ENCODE measurements at places on chromosomes 1 and 21.
A peak's percentile ranks its signal among the peaks of the same experiment; 100 is the strongest.

GRCh38 chr1:6601049-6601922, 1.4 kb downstream of the KLHL21 start:
- peak; percentile 70 for DNase-seq

- DNase-seq = no peak
These were observed 22.8 kb downstream of the DHRS3 start for GRCh38 chr1:12594966-12595756.

- no peak for DNase-seq
These were observed 48.2 kb upstream of the ARHGEF16 start for GRCh38 chr1:3405974-3406867.

GRCh38 chr1:33348194-33348593, 27.3 kb upstream of the A3GALT2 start:
- DNase-seq = no peak

GRCh38 chr1:155086128-155086741, 7.6 kb downstream of the EFNA3 start:
- peak; percentile 91 for DNase-seq

- DNase-seq = no peak
These were observed 470.3 kb upstream of the NCAM2 start for GRCh38 chr21:20527731-20528460.

DNA sequence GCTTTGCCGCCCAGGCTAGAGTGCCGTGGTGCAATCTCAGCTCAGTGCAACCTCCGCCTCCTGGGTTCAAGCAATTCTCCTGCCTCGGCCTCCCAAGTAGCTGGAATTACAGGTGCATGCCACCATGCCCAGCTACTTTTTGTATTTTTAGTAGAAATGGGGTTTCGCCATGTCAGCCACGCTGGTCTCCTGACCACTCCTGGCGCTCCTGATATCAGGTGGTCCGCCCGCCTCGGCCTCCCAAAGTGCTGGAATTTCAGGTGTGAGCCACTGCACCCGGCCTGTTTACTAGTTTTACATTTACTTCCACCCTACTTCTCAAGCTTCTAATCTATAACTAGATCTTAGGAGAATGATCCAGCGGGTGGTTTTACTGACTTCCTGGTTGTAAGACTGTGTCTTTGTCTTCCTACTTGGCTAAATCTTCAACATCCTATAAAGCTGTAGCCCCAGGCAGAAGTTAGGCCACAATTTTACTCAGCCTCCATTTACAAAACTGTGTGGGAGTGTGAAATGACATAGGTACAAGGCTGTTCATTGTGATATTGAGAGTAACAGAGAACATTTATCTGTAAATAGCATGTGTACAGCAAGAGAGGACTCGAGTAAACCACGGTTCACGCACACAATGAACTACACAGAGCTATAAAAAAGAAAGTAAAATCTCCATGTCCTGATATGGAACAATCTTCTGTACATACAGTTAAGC, 9.6 kb upstream of the POU2F1 start:
- no peak for DNase-seq

DNA sequence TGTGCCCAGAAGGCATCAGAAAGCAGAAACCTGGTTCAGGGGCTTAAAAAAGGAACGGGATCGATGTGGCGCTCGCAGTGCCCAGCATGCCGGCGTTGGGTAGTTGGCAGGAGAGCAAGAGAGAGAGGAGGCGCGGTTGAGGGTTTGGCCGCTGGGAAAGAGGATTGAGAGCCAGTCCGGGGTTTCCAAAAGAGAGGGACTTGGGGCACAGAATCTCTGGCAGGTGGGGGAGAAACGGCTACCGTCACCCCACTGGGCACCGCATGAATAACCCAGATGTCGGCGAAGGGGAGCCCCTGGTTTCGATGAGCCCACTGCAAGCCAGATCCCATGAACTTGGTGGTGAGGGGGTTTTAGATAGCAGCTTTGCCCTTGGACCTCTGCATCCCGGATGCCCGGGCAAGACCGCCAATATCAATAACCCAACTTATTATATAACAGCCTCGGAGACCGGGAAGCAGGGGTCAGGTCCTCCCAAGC, 60.4 kb upstream of the ACOT11 start:
- peak; percentile 36 for DNase-seq

DNA sequence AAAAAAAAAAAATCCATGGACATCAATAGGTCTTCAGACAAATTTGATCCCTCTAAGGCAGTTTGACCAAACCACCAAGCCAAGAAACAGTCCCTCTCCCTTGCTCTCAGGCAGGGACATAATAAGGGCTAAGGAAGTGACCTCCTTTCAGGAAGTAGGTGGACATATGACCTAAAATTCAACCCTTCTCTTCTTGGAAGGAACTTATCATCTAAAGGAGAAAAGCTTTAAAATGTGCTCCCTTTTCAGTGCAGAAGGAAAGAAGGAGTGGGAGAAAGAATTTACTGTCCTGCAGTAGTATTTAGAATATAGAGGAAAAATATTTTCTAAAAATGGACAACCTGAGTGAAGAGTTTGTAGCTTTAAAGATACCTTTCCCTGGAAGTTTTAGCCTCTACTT, 118.1 kb downstream of the DTL start:
- DNase-seq = no peak

GRCh38 chr1:87951852-87952251, 623.2 kb downstream of the LMO4 start:
- no peak for DNase-seq

DNA sequence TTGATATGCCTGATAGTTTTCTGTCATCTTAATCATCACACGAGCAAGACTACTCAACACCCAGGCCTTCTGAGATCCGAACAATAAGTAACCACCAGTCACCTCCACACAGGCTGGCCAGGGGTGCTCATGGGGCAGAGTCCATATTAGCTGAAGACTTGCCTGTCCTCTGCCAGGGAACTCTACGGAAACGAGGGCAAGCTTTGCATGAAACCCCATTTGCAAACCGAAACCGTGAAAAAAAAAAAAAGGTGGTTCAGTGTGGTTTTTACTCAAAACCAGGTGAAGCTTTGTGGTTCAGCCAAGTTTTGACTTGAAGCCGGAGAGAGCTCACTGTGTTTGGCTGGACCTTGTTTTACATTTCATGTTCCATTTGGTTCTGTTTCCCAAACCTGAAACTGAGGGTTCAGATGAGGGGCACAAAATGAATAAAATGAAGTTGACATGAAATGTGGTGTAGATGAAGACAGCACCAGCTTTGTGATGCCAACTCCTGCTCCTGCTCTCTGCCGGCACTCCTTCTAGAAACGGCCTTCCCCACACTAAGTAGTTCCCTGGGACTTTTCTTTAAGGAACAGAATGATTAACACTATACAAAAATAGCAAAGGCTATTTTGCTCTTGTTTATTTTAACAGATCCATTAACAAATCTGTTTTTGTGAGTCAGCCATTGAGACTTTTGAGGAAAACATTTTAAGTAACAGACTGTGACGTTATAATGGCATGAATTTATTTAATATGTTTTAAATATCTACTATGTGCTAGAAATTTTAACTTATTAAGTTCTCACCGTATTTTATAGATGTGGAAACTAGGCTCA, 74.7 kb downstream of the RUNX1 start:
- peak; percentile 47 for DNase-seq

DNA sequence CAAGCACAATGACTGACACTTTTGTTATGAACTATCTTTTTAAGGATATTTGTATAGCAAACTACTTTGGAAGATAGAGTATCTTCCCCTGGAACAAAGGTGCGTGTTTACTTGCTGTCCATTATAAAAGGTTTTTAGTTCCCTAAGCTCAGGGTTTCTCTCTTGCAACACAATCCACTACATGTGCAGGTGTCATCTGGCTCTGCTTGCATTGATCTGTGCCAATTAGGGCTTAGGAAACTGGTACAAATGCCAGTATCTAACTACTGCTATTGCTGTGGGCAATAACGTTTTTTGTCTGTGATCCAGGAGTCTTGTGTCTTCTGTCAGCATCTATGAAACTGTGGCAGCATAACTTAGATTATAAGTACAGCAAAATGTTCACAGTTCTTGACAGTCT, 68.3 kb upstream of the ABCD3 start:
- DNase-seq = no peak

DNA sequence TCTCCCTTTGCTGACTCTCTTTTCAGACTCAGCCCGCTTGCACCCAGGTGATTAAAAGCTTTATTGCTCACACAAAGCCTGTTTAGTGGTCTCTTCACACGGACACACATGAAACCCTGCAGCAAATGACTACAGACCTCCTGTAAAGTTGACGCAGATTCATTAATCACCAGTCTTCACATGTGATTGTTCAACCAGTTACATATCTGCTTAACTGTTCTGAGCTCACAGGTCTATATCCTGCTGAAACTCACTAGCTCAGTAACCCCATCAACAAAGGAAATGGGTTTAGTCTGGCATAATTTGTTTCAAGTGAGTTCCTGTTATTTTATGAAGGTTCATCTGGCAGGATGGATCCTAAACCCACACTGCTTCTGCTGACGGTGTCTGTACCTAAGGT, 68.4 kb upstream of the GJA8 start:
- DNase-seq = no peak

DNA sequence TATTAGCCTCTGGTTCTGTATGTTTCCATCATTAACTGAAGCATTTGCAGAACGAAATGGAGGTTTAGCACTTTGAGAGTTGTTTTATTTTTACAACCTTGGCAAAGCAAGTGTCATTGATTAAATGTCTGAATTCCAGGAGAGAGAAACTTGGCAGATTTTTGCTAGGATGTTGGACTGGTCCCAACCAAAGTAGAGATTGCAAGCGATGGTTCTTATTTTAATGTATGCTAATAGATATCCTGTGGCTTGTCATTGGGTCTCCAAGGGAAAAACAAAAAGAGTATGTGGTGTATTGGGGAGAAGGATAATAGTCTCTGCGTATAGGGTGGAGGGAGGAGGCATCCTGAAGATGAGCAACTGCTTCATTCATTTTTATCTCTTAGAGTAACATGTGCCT, 457.2 kb upstream of the RUNX1 start:
- no peak for DNase-seq
